ENCODE measurements at places on chromosomes 1 and 21. TPM values are rescaled to one million over a fixed set of nuclear protein-coding genes. Genes with fewer than 3 reads are reported as not detected.

The CYP4Z1 gene
- not detected for total RNA-seq

The RGS8 gene
- total RNA-seq: not detected

The FMO5 gene
- total RNA-seq: 3.2 TPM

GRCh38 chr21:36799869-36800268, 101.0 kb downstream of the SIM2 start:
- DNase-seq: no peak
- no peak overlapping the region for H3K27ac ChIP-seq
- H3K36me3 ChIP-seq: peaks cover 7% of the 10 kb centered on the region
- no peaks in the 10 kb centered on the region for H3K27me3 ChIP-seq

DNA sequence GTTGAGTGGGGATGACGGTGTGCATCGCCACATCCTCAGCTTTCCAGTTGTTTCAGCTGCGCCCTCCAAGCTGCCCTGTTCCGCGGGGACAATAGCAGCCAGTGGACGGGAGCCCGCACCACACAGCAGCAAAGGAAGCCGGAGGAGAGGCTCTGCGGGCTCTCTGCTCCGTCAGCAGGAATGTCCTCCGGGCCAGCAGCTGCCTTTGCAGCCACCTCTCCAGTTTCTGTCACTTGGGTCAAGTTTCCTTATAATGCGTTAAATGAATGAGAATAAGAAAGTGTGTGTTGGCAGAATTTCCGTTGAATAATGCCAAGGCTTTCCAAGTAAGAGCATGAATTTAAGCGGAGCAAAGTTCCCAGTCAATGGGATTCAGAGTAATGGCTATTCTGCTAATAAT, 263.3 kb downstream of the KIF26B start:
- no peak overlapping the region for H3K27ac ChIP-seq
- H3K27me3 ChIP-seq: peaks cover 91% of the 10 kb centered on the region
- no peak overlapping the region for H3K4me3 ChIP-seq

- H3K4me1 ChIP-seq: peaks cover 13% of the 10 kb centered on the region
- H3K4me3 ChIP-seq: no peak overlapping the region
- H3K36me3 ChIP-seq: no peaks in the 10 kb centered on the region
- no peaks in the 10 kb centered on the region for H3K27me3 ChIP-seq
- DNase-seq: no peak
Observed at GRCh38 chr1:20431176-20431460, 54.9 kb downstream of the CAMK2N1 start.

DNA sequence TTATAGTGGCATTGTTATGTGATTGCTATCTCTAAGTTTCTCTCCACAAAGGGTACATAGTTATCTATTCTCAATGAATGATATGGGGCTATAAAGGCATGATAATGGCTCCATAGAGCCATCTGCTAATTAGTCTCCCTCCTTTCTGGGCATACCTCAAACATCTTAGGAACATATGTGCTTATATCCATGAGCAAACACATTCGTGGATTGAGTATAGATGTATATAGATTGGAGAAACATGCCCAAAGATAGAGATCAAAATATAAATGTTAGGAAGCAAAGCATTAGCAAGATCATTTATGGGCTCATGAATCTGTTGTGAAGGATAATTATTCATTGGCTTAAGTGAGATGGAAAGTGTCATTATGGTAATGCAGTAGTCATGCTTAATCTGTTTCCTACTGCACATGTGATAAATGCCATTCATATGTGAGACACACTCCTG, 155.8 kb upstream of the UBE2U start:
- H3K36me3 ChIP-seq: 0 out of 2 replicates have a peak, but pooled peaks cover 2% of the 10 kb centered on the region
- H3K27ac ChIP-seq: no peak overlapping the region
- no peak overlapping the region for H3K4me3 ChIP-seq
- no peaks in the 10 kb centered on the region for H3K27me3 ChIP-seq

DNA sequence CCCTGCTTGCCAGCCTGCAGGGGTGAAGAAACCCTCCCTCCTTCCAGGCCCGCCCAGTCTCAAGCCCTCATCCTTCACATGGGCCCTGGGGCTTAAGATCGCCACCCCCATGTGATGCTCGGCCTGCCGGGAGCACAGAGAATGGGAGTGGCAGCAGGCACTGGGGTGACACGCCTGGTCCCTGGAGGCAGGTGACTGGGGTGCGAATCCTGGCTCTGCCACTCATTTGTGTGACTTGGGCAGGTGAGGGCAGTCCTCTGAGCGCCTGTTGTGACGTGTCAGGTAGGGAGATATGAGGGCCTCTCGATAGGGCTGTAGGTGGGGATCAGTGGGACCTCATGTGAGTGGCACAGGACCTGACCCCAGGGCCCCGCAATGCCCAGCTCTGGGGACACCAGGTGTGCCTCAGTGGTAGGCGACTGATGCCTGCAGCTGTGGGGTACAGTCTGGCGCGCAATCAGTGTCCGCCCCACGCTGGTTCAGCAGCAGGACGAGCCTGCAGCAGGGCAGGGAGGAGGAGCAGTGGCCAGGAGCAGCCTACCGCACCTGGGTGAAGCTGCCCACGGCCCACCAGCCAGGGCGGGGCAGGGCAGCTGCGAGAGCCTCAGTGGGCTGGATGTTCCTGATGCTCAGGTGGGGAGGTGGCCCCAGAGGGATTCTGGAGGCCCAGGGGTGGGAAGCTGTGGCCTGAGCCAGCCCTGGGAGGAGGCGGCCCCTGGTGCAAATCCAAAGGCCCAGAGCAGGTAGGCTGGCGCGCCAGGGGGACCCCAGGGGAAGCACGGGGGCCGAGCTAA, 6.2 kb downstream of the SH2D5 start:
- no peak for DNase-seq
- no peak overlapping the region for H3K27ac ChIP-seq
- H3K36me3 ChIP-seq: no peaks in the 10 kb centered on the region
- H3K4me3 ChIP-seq: no peak overlapping the region

DNA sequence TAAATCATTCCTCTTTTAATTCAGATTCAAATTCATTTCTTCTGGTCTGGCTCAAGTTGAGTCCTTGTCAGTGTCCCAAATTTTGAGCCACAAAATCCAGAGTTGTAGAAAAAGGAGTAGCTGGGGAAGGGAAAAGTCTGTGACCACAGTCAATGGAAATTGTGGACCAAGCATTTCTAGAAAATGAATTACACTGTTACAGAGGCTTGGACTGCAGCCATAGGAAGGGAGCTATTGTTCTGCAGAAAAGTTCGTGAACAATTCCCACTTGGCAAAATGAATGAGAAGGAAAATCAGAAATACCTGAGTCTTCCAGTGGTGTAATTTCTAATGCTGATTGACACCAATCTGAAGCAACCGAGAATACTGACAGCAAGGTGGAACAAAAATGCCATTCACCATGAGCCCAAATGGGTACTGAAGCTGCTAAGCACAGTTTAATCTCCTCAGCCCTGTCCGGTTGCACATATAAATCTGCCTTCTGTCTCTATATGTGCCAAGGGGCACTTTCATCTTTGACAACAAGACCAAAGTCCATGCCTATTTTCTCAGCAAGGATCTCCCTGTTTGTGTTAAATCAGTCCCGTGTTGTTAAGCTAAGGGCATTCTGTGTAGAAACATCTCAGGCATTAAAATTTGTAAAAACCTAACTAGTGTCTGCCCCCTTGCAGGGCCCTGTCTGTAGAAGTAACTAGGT, 51.3 kb downstream of the TEX35 start:
- no peaks in the 10 kb centered on the region for H3K27me3 ChIP-seq
- DNase-seq: no peak
- no peak overlapping the region for H3K4me3 ChIP-seq
- H3K36me3 ChIP-seq: no peaks in the 10 kb centered on the region
- no peaks in the 10 kb centered on the region for H3K4me1 ChIP-seq

- H3K4me3 ChIP-seq: no peak overlapping the region
- no peaks in the 10 kb centered on the region for H3K4me1 ChIP-seq
- no peak overlapping the region for H3K27ac ChIP-seq
- H3K27me3 ChIP-seq: peaks cover 97% of the 10 kb centered on the region
- no peak for DNase-seq
Observed at GRCh38 chr1:2865571-2866421, 64.3 kb upstream of the TTC34 start.

- DNase-seq: no peak
- no peak overlapping the region for H3K4me3 ChIP-seq
- no peaks in the 10 kb centered on the region for H3K27me3 ChIP-seq
- no peaks in the 10 kb centered on the region for H3K36me3 ChIP-seq
- H3K4me1 ChIP-seq: peaks cover 29% of the 10 kb centered on the region
Observed at GRCh38 chr1:182965096-182965495, 12.1 kb upstream of the SHCBP1L start.

DNA sequence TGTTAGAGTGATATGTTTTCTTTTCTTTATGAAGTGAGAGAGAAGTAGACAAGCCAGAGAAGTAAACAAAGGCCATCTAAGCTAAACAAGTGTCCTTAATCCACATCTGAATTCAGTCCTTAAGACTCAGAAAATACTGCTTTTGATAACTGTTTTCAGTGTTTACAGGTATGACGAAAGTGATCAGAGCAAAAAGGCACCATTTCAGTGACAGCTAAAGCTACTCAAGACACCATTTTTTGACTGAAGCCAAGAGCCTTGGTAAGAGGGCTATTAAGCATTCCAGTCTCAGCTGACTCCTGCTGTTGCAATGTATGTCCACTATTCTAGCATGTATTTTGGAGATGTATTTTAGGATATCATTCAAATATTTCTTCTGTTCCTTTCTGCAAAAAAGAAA, 4.1 kb downstream of the KMO start:
- H3K27ac ChIP-seq: no peak overlapping the region
- H3K4me1 ChIP-seq: peaks cover 26% of the 10 kb centered on the region
- H3K36me3 ChIP-seq: no peaks in the 10 kb centered on the region
